ENCODE measurements at places on chromosomes 1 and 21.

- DNase-seq: no peak
Observed at GRCh38 chr1:204463125-204464060, 31.2 kb downstream of the PIK3C2B start.

- DNase-seq: no peak
Observed at GRCh38 chr21:41024746-41025254, 143.2 kb upstream of the BACE2 start.

DNA sequence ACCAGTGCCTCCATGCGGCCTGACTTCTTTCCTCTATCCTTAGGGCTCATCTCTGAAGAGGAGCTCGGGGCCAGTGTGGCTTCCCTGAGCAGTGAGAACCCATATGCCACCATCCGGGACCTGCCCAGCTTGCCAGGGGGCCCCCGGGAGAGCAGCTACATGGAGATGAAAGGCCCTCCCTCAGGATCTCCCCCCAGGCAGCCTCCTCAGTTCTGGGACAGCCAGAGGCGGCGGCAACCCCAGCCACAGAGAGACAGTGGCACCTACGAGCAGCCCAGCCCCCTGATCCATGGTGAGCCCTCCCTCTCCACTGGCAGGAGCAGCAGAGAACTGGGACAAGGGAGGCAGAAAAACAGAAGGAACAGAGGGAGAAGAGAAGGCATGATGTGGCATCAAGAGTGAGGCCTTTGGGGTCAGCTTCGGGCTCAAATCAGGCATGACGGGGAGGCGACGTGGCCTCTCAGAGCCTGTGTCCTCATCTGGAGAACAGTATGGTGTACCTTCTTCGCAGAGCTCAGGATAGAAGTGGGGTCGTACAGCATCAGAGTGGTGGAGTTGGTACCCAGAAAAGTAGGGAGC, 6.5 kb upstream of the LRRC71 start:
- DNase-seq: no peak

GRCh38 chr1:65104854-65105534, 43.0 kb upstream of the AK4 start:
- no peak for DNase-seq

DNA sequence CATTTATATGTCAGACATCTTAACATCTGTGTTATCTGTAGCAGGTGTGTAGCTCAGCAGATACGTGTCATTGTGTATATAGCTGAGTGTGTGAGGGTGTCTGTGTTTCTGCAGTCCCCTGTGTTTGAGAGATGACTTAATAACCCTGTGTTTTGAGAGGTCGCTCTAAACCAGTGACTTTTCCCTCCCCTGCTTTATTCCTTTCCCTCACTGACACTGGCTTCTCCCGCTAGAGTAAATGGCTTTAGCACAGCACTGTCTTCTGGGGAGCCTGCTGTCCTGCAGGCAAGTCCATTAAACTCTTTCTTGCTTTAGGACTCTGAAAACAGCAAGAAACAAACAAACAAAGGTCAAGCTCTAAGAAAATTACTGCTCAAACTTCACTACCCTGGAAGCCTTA, 53.0 kb downstream of the VANGL1 start:
- no peak for DNase-seq

- peak; percentile 67 for DNase-seq
Observed at GRCh38 chr1:182595641-182596240, 6.7 kb upstream of the RNASEL start.

DNA sequence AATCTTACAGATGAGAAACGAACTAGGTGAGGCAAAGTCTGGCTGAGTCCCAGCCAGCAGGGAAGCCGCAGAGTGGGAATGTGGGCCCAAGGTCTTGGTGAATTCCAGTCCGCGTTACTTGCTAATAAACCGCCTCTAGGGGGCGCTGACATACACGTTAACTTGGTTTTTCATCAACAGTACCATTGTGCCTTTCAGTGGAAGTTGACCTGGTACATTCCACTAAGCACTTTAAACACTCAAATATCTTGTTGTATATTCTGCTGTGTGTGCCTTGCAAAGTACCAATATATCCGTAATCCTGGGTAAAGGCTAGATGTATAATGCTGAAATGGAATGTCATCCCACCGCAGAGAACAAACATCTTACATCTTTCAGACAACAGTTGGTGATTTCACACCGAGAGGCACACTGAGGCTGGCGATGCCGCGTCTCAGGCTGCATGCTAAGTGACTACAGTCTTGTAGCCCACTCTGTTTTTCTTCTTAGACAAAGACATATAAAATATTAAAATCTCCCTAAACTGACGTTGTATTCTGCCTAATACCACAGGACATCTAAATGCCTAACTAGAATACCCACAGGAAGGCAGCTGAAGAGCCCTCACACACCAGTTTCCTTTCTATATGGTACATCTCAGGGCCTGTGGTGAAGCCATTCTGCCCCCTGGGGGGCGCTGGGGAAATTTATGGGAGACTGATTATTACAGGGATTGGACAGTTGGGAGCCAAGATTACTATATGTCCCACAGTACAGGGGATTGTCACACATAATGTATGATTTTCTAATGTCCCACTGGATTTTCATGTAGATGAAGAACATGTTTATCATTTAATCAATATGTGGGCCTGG, 49.2 kb upstream of the C1orf198 start:
- DNase-seq: peak; percentile 62

Data from kidney capillary endothelial cell (primary cell).